ENCODE measurements at places on chromosomes 13 and 19. TPM values are rescaled to one million over a fixed set of nuclear protein-coding genes. Genes with fewer than 3 reads are reported as not detected.
A peak's percentile ranks its signal among the peaks of the same experiment; 100 is the strongest.

Gene ZNF98
- total RNA-seq, result 0.60 TPM

Gene OR10H1
- total RNA-seq, result not detected

DNA sequence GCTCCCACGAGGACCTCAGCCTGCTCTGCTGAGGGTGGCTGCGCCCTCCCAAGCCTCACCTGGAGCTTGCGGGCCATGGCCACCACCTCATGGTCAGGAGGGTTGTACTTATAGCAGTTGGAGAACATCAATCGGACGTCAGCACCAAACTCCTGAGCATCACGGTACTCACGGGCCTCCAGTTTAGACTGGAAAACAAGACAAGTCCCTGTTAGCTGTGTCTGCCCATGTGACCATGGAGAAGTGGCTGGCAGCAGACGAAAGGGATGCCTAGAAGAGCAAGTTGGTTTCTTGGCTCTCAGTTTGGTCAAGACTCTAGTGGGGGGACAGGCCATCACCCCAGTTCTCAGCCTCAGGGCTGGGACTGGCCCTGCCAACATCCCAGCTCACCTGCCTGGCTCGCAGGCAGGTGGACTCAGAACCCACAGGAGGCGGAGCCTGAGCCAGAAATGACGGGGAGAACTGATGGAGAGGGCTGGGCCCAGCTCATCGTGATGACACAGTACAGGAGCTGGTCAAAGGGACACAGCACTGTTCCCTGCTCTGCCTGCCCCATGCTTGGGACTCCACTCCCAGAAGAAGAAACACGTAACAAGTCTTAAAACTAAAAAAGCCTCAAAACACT lies 31.2 kb upstream of the EPHX3 start:
- no peak for DNase-seq

DNA sequence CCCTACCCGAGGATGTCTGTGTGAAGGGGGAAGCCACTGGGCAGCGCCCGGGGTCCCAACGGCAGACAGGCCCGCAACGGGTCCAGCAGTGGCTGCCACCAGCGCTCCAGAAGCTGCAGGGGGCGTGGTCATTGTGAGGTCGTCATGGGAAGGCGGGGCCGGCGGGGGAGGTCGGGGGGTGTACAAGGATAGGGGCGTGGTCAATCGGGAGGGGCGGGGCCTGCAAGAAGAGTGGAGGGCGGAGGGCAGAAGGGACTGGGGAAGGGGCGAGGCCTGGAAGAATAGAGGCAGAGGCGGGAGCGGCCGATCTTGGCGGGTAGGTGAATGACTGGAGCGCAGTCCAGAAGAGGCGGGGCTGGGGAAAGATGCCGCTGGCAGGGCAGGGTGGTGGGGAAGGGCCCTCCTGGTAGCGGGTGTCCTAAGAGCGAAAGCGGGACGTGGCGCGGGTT lies 4.4 kb downstream of the FUZ start:
- DNase-seq, result peak; percentile 77

Data from RPMI7951 (cell line).